Left renal pelvis (tissue), 4 donors: ENCODE measurements at places on chromosomes 12 and 14. TPM values are rescaled to one million over a fixed set of nuclear protein-coding genes. Genes with fewer than 3 reads are reported as not detected.
A peak's percentile ranks its signal among the peaks of the same experiment; 100 is the strongest.

GRCh38 chr12:118107011-118107410, 3.2 kb upstream of the VSIG10 start:
- no peak for DNase-seq

GRCh38 chr12:117182866-117183265, 7.4 kb downstream of the FBXO21 start:
- DNase-seq, result no peak

DNA sequence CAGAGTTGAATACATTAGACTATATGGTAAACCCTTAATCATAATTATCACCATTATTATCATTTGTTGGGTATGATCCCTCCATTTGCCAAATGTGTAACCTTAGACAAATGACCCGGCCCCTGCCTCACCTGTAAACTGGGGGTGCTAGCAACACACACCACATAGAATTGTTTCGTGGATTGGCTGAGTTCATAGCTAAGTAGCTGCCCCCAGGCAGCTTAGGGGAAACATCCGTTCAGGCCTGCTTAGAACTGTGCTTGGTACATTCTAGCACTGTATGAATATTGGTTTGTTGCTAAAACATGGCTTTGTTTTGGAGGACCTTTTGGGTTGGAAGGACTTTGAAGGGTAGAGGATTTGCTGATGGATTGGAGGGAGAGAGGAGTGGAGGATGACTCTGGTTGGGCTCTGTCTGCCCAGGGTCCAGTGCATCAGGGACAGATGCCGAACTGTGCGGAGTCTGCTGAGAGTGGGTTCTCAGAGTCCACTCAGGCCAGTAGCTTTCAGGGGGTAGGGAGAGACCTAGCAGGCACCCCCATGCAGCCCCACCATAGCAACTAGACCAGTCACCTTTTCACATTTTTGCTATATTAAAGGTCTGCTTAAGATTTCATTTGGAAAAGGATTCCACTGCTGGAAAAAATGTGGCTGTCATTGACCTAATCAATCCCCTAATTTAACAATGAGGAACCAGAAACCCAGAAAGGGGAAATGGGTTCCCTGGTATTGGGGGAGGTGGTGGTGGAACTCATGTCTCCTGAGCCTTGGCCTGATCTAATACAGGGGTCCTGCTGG, 2.2 kb downstream of the RIN3 start:
- DNase-seq, result no peak

GRCh38 chr14:28676479-28676878, 90.1 kb upstream of the FOXG1 start:
- no peak for DNase-seq

DNA sequence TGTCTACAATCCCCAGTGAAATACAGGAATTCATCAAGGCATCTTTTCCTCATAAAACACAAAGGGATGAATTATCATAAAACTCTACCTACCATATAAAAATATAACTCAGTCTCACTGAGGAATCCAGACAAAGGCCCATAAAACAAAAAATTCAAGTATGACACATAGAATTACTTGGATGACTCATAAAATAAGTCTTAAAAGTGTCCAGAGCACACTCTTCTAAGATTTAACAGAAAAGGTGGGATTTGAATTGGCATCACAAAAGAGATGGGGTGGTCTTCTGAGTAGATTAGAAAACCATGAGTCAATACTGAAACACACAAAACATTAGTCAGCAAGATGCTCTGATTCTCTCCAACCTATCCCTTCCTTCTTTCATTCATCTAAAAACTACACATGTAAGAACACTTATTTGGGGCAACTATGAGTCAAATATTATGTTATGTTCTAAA, 202.7 kb upstream of the GARIN6 start:
- DNase-seq, result no peak

GRCh38 chr12:75848961-75849360, 182.6 kb downstream of the PHLDA1 start:
- DNase-seq, result no peak

DNA sequence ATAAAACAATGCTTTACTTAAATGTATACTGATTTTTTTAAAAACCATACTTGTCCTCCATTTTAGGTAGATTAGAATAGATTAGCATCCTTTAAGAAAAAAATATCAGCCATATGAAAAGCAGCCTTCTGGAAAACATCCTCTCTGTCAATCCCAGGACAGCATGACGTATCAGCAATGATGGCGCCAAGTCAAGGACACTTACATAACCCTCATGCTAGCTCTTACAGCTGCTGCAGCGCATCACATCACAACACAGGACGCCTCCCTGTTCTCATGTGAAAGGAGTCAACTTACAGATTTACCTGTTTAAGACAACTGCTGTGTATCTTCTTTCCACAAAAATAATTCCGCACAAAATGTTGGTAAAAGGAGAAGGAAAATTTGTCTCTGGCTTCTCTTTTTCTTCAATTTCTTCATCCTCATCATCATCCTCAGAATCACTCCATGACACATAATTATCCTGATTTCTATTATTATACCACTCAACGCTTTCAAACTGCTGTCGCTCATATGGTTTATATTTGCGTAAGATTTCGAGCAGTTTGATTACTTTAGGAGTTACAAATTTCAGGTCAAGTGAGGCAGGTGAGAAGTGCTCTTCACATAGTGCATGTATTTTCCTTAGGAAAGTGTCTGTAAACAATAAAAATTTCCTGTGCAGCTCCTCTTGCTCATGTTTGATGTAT, 33.3 kb downstream of the DICER1 start:
- DNase-seq, result no peak

DNA sequence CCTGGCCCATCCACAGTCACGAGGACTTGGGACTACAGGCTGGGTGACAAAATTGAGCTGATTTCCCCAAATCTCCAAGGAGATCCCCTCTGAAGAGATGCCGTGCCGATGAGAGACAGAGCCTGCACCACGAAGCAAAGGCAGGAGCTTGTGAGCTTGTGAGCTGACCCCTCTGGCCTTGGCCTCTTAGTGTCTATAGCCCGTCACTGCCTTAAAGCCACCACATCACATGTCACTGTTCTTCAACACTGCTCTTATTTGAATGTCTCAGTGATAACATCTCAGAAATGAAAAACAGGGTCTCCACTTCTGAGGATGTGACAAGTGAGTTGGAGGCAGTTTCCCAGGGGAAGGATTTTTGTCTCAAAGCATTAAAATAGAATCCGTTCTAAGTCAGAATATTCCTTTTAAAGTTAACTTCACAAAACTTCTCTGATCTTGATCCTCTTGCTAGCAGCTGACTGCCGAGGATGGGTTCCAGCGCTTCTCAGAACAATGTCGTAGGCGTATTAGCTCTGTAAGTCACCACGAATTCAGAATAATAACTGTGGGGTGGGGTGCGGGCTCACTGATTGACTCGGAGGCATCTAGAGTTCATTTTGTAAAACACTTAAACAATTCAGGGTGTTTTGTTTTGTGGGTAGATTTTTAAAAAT, 37.5 kb downstream of the CHST11 start:
- DNase-seq, result no peak

GRCh38 chr14:91335191-91336092, 82.2 kb downstream of the CCDC88C start:
- DNase-seq, result no peak

- DNase-seq, result no peak
Measured at GRCh38 chr12:63915105-63915800, 70.8 kb downstream of the SRGAP1 start.

DNA sequence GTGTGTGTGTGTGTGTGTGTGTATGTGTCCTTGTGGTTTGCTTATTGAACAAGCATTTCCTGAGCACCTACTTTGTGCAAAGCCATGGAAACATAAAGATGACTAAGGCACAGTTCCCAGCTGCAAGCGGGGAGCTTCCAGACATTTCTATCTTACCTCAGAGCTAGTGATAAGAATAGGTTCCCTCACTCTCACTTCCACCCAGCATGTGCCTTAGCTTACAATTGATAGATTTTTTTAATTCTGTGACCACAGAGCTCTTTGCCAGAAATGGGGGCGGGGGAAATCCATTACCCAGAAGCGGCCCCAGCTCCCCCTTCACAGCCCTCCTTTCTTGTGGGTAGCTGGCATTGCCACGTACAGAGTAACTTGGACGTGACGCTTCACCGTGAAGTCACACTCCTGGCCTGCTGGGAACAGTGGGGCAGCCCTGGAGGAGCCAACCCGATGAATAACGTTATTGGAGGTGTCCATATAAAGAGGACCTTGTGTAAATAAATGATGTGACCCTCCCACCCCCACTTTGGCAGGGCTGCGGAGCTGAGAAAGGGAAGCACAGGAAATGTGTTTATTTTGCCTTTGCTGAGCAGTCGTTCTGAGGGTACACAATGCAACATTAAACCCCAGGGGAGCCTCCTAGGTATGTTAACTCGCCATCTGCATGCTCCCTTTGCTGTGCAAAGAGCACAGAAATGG, 238.9 kb downstream of the CHST11 start:
- DNase-seq, result no peak

DNA sequence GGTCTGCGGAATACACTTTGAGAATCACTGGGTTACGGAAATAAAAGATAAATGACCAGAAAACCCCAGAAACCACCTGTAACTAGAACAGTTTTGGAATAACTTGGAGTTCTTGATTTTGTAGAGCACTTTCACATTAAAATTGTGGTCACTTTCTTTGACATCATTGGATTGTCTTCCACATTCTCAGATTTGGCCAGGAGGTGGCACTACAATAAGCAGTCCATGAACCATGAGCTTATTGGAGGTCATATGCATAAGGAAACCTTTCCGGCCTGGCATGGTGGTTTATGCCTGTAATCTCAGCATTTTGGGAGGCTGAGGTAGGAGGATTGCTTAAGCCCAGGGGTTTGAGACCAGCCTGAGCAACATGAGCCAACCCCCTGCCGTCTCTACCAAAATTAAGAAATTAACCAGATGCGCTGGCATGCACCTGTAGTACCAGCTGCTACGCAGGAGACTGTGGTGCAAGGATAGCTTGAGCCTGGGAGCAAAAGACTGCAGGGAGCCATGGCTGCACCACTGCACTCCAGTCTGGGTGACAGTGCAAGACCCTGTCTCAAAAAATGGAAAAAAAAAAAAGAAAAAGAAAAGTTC, 107.7 kb upstream of the CAND1 start:
- no peak for DNase-seq

GRCh38 chr12:75444429-75445136, 36.0 kb upstream of the GLIPR1 start:
- no peak for DNase-seq

DNA sequence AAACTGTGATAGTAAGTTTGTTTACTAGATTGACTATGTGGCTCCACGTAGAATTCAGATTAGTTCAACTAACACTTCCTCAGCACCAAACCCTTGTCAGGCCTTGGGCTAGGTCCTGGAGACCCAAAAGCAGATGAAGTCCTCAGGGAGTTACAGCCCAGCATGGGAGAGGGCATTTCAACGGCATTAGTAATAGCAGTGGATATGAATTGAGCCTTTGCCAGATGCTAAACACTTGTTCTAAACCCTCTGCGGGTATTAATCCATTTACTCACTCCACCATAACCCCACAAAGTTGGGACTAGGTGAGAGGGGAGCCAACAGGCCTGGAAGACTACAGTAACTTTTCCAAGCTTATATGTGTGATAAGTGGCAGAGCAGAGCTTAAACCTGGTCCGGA, 714.6 kb downstream of the DIO2 start:
- DNase-seq, result no peak

- DNase-seq, result no peak
Measured at GRCh38 chr14:68426661-68427549, 366.0 kb downstream of the ZFP36L1 start.

DNA sequence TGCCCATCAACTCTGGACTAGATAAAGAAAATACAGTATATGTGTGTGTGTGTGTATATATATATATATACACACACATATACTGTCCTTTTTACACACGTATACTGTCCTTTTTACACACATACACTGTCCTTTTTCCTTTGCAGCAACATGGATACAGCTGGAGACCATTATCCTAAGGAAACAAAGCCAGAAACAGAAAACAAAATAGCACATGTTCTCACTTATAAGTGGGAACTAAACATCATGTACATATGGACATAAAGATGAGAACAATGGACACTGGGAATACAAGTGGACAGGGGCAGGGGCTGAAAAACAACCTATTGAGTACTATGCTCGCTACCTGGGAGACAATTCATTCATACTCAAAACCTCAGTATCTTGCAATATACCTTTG, 23.7 kb downstream of the VDR start:
- no peak for DNase-seq

GRCh38 chr12:24979329-24979728, 30.4 kb upstream of the BCAT1 start:
- DNase-seq, result no peak

DNA sequence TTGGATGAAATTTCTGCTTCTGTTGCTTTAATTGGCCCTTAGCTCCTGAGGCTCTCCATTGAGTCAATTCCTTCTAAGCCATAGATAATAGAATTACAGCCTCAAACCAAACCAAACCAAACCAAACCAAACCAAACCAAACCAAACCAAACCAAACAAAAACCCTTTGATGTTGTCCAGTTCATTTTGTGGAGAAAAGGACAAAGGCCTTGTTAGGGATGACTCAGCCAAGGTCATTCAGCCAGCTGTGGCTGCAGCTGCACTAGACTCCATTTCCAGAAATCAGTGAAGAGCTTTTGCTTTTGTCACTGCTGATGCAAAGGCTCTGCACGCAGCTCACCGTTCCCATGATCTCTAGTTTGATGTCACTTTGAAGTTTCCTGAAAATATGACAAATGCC, 82.2 kb upstream of the RMST start:
- DNase-seq, result no peak

DNA sequence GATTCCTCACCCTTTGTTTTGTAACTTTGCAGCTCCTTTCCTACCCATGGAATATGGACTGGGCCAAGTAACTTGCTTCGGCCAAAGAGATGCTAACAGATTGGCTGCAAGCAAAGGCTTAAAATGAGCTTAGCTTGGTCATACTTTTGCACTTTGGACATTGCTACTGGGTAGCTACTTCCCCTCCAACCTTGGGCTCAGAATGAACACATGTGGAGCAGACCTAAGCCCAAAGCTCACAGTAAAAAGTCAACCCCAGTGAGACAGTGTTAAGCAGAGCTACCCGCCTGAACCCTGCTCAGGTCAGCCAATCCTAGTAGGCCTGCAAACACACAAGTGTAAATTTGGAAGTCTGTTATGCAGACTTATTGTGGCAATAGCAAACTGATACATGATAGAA, 14.6 kb downstream of the KICS2 start:
- DNase-seq, result no peak

DNA sequence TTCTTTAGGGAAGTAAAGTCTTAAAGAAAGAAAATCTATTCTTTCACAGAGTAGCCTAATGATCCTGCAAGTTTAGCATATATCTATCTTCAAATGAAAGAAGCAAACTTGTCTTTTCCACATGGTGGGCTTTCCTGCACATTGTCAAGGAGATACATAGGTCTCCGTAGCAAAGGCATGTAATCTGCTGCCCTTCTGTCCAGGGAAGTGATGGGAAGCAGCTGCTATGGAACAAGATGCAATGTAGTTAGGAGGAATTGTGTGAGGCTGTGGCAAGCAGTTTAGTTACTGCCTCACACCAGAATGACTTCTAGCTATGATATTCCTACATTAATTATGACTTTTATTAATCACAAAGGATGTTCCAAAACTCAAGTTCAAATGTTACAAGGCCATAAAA, 174.4 kb downstream of the PDZRN4 start:
- DNase-seq, result peak; percentile 28

Gene FAM90A1
- 3.0 TPM for polyA plus RNA-seq

Gene KLHDC1
- polyA plus RNA-seq, result 6.2 TPM

Gene ZDHHC22
- polyA plus RNA-seq, result 0.84 TPM

Gene ATL1
- 6.7 TPM for polyA plus RNA-seq

Gene HOXC12
- polyA plus RNA-seq, result 0.04 TPM

Gene TMTC2
- polyA plus RNA-seq, result 41.5 TPM

Gene INHBC
- 0.11 TPM for polyA plus RNA-seq

Gene TBK1
- polyA plus RNA-seq, result 22.3 TPM

Gene TAS2R46
- polyA plus RNA-seq, result not detected

Gene HRK
- polyA plus RNA-seq, result 0.32 TPM

Gene NFATC4
- polyA plus RNA-seq, result 52.5 TPM

Gene TTC9
- polyA plus RNA-seq, result 3.2 TPM

Gene SLC6A13
- polyA plus RNA-seq, result 45.9 TPM

Gene BATF
- 1.1 TPM for polyA plus RNA-seq
